SK-MEL-5 (cell line): ENCODE measurements at places on chromosomes 11 and 22. TPM values are rescaled to one million over a fixed set of nuclear protein-coding genes. Genes with fewer than 3 reads are reported as not detected.
A peak's percentile ranks its signal among the peaks of the same experiment; 100 is the strongest.

The NCR3LG1 gene
- 5.7 and 6.6 TPM in 2 replicates for total RNA-seq

GRCh38 chr11:68116974-68117373 is 4.2 kb downstream of the CHKA start:
- DNase-seq, result no peak

DNA sequence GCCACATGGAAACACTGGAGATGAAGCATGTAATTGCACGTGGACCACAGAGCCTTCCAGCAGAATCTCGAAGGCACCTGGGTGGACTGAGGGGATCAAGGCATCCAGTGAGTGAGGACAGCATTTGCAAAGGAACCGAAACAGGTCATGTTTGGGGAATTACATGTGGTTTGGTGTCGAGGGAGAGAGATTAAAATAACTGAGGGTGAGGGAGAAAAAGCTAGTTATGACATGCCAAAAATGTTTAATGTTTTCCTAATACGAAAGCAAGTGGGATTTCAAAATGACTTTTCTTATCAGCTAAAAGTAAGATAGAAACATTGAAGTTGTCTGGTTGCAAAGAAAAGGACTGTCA is 157.1 kb downstream of the BLID start:
- DNase-seq, result no peak

- DNase-seq, result no peak
These were observed 91.5 kb upstream of the BLID start for GRCh38 chr11:122207505-122207904.

DNA sequence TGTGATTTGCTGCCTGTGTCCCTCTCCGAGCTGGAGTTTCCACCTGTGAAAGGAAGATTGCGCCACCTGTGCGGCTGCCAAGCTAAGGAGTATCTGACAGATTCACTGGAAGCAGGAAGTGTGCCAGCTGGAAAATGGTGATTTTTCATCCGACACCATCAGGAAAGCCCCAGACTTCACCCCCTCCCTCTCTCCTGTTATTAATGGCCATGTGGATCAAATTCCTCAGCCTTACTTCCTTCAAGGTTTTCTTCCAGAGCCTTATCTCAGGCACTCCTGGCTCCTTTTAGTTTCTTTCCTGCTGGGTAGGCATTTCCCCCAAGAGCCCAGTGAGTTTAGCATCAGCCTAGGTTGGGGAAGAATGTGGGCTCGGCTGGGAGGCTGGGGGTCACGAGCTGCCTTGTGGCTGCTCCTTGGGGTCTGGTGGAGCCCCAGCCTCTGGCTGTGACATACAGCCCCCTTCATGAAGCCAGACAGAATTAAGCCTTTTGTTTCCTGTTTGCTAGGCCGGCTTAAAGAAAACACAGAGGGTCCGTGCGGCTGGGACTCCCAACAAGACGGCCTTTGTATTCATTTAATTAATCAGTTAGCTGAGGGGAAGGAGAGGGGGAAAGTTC is 37.1 kb downstream of the PKNOX2 start:
- DNase-seq, result peak; percentile 88

- DNase-seq, result no peak
These were observed 141.6 kb upstream of the CADM1 start for GRCh38 chr11:115645631-115646317.
